ENCODE measurements at places on chromosomes 5 and 9.
A peak's percentile ranks its signal among the peaks of the same experiment; 100 is the strongest.

GRCh38 chr5:59193616-59194319 is 610.9 kb downstream of the RAB3C start:
- DNase-seq = no peak

- no peak for DNase-seq
Observed at GRCh38 chr5:16453609-16454008, 12.0 kb downstream of the ZNF622 start.

GRCh38 chr5:93417490-93417889 is 163.5 kb downstream of the NR2F1-AS1 start:
- no peak for DNase-seq

- DNase-seq = no peak
Observed at GRCh38 chr9:81497091-81497490, 192.3 kb downstream of the TLE1 start.

- DNase-seq = no peak
Observed at GRCh38 chr5:134550271-134551214, 25.1 kb downstream of the JADE2 start.

DNA sequence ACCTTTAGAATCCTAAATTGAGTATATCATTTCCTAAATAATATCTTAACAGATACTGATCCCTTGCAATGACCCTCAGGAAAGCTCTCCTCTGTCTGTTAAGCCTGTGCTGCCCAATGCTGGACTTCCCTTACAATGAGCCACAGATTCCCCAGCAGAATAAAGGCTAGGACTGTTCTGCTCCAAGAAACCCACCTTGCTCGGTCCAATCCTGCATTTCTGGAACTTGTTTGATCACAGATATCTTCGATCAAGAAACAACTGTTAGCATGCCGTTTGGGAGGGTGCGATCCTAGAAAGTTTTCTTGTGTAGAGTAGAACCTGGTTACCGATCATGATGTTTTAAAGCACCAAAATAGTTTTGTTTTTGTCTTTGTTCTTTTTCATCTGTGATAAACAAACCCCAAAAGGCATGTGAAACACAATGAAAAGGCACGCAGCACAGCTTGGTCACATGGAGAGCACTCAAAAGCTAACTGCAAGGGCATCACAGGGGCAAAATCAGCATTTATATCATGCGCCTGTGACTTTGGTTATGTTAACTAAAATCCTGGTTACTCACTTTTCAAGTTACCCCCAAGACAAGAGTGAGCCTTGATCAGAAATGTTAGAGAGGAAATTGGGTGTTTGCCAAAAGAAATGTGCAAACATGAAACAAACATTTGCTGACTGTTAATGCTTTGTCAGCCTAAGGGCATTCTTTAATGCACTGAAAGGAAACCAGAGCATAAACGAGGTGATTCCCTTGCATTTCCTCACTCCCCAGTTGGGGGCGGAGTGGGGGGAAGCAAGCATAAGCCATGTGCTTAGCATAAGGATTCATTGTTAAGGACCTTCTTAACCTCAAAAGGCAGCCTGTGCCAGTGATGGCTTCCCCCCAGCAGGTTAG is 61.9 kb upstream of the ADAMTS16 start:
- DNase-seq = no peak

- DNase-seq = no peak
Observed at GRCh38 chr5:150112201-150113046, 26.1 kb upstream of the CSF1R start.

DNA sequence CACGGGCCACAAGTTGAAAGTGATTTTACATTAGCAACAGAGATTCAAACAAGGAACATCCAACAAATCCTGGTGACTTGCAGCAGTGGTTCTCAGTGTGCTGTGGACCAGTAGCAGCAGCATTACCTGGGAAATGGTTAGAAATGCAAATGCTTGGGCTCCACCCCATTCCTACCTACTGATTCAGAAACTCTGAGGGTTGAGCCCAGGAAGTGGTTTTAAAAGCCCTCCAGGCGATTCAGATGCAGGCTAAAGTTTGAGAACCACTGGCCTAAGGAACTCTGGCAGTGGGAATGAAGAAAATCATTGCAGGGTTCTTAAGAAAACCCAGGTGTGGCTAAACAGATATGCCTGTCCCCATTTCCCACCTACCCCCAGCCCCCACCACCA is 398.8 kb downstream of the ENC1 start:
- DNase-seq = peak; percentile 25

DNA sequence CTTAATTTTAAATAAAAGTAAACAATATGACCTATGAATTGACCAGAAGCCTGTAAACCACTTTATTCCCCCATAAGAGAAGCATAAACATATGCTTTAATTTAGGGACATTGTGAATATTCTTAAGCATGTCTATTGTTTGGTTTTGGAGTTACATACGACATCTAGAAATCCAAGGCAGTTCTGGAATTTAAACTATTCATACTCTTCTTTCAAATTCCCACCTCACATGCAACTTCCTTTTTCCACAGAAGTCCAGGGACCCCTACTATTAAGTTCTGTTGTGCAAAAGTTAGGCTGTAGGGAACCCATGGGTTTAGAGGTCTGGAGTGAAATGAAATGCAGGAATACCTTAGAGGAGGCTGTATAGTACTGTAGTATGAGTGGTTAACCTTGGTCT is 2.1 kb downstream of the RIC1 start:
- no peak for DNase-seq

DNA sequence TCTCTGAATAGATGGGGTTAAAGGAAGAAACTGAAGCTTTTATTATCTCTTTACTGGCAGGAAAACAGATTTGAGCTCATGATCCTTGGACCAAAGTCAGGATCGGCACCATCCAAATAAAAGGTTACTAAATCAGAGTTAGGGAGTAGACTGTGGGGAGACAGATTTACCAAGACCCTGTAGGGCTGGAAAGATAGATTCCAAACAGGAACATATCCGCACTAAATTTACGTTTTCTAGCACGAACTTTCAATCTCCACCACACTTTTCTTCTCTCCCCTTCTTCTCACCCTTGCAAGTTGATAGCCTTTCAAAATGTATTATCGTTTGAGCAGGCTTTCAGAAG is 120.0 kb upstream of the HMHB1 start:
- DNase-seq = no peak

DNA sequence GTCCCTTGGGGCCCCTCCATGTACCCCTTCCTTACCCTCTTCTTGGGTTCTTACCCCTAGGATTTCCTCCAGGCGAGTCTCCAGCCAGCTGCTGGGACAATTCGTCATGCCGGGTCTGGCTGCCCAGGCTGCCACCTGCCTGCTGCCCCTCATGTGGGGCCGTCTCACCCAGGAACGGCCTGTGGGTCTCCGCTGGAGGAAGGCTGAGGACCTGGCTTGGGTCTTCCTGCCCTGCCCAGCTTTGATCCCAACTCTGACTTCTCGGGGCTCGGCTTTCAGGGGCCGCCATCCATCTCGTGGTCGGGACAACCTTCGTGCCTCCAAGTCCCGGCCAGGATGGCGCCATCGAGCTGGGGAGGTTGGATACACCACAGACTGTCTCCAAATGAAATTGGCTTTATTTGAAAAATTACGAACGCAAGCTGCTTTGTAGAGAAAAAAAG is 38.1 kb downstream of the HMCN2 start:
- DNase-seq = no peak

DNA sequence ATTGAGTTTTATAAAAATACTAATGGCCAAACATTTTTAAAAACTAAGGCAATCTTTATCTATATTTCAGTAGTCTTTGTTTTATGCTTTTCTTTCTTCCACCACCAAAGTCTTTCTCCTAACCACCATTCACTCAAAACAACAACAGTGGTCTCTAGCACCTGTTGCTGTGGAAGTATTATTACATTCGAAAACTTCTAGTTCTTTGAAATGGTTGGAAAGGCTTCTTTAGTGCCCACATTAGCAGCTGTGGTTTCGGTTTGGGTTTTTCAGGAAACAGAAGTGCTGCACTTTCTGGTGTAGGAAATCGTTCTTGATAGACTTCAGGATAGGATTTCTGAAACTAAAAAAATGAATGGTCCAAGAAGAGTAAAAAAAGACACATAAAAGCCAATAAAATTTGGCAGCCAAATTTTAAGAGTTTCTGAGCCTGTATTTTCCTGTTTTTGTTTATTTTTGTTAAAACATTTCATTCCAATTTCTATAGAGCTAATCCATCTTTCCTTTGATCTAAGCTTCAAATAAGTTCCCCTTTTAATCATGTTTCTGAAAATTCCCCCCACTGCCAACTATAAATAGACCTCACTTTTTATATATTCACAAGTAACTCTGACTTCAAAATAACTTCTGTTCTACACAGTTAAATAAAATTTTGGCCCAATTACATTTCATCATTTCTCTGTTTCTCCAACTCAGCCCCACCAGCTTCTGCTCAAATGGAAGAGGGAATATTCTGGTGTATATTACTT is 102.2 kb downstream of the DEPDC1B start:
- DNase-seq = peak; percentile 44

- DNase-seq = peak; percentile 5
Observed at GRCh38 chr5:21831145-21831787, 1021.9 kb downstream of the CDH12 start.

DNA sequence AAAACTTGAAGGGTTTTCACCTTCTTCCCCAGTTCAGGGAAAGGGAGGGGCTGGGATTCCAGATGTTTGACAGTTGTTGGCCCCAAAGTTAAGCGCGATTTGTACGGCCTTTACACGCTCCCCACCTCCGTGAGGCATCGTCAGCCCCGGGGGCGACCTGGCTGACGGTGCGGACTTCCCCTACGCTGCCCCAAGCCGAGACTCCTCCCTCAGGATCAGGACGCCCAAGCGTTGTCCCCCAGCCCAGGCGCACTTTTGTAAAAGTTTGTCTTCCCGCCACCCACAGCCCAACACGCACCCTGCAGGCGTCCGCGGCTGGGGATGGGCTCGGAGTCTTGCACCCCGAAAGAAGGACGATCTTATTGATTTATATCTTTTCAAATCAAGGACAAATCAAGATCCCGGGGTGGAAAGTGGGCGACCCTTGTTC is 713 bp downstream of the MOB3B start:
- no peak for DNase-seq

Measured in GM12864 (cell line).